Progenitor cell of endocrine pancreas (in vitro differentiated cells): ENCODE measurements at places on chromosomes 12 and 14. TPM values are rescaled to one million over a fixed set of nuclear protein-coding genes. Genes with fewer than 3 reads are reported as not detected.
A peak's percentile ranks its signal among the peaks of the same experiment; 100 is the strongest.

GRCh38 chr12:52608826-52609630 is 7.8 kb upstream of the KRT72 start:
- no peak overlapping the region for H3K4me3 ChIP-seq
- no peaks in the 10 kb centered on the region for H3K36me3 ChIP-seq
- H3K4me1 ChIP-seq, result no peaks in the 10 kb centered on the region
- DNase-seq, result no peak
- no peak overlapping the region for H3K27ac ChIP-seq

- no peaks in the 10 kb centered on the region for H3K36me3 ChIP-seq
- H3K27ac ChIP-seq, result peak overlapping the region; percentile 76
- peaks cover 17% of the 10 kb centered on the region for H3K4me1 ChIP-seq
Observed at GRCh38 chr12:113465808-113466453, 5.7 kb downstream of the LHX5 start.

- H3K27ac ChIP-seq, result no peak overlapping the region
- no peaks in the 10 kb centered on the region for H3K4me1 ChIP-seq
- H3K36me3 ChIP-seq, result no peaks in the 10 kb centered on the region
- H3K4me3 ChIP-seq, result no peak overlapping the region
- DNase-seq, result no peak
- no peaks in the 10 kb centered on the region for H3K27me3 ChIP-seq
Observed at GRCh38 chr14:69593018-69593677, 18.2 kb upstream of the SUSD6 start.

GRCh38 chr14:30822080-30822571 is 52.2 kb upstream of the COCH start:
- H3K27me3 ChIP-seq, result no peaks in the 10 kb centered on the region
- peaks cover 4% of the 10 kb centered on the region for H3K36me3 ChIP-seq
- H3K27ac ChIP-seq, result no peak overlapping the region
- H3K4me1 ChIP-seq, result peaks cover 10% of the 10 kb centered on the region
- DNase-seq, result no peak

Gene ANO6
- total RNA-seq, result 39.2 and 43.1 TPM in 2 replicates
